ENCODE measurements at places on chromosomes 4 and X.
A peak's percentile ranks its signal among the peaks of the same experiment; 100 is the strongest.

GRCh38 chrX:57367649-57368048 lies 81.1 kb downstream of the FAAH2 start:
- no peak for DNase-seq

- DNase-seq = no peak
Observed at GRCh38 chr4:650951-651883, 22.9 kb downstream of the ATP5ME start.

DNA sequence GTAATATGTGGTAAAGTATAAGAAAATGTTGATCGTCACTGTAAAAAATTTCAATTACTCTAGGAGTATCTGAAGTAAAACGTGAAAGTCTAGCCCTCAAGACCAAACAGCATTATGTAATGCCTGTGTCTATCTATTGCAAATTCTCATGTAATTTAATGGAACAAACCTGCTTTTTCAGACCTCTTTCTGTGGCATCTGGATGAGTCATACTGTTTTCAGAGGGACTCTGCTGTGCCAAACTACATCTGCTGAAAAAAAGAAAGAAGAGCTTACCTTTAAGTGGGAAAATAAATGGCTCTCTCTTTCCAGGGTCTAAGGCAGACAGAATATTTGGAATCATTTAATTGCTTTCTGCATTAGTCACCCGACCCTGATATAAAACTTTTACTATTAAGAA lies 89.8 kb upstream of the ARMCX2 start:
- DNase-seq = no peak

GRCh38 chrX:46381630-46382029 lies 163.6 kb downstream of the ZNF674 start:
- no peak for DNase-seq

DNA sequence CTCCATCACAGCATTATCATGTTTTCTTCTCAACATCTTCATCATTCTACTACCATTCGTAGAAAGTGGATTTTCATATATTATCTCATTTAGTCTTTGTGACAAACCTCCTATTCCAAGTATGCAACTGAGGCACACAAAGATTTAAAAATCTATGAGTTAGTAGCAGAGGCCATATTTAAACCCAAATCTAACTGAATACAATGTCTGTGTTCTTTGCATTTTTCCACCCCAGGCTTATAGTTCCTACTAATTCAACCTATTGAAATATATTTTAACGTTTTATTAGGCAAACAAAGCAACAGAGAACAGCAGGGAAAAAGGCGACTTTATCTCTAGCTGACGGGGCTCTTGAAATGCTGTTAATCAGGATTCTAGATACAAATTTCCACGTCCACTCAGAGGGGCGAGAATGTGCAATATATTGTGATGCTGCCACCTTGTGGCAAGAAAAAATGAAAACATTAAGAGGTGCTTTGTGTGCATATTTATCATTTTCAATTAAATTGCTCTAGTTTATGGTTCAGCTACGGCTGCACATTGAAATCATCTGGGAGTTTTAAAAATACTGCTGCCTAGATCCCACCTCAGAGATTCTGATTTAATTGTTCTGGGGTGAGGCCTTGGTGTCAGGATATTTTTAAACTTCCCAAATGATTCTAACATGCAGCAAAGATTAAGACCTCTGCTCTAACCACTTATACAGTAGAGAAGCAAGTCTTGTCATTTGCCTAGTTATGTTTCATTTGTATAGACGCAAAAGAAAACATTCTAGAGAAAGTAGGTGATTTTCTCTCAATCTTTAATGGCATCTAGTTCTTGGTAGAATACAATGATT lies 315.9 kb downstream of the MAPK10 start:
- DNase-seq = peak; percentile 23

GRCh38 chr4:52670121-52670520 lies 11.0 kb upstream of the USP46 start:
- no peak for DNase-seq

- no peak for DNase-seq
Observed at GRCh38 chr4:173503330-173504180, 26.5 kb downstream of the HAND2 start.

DNA sequence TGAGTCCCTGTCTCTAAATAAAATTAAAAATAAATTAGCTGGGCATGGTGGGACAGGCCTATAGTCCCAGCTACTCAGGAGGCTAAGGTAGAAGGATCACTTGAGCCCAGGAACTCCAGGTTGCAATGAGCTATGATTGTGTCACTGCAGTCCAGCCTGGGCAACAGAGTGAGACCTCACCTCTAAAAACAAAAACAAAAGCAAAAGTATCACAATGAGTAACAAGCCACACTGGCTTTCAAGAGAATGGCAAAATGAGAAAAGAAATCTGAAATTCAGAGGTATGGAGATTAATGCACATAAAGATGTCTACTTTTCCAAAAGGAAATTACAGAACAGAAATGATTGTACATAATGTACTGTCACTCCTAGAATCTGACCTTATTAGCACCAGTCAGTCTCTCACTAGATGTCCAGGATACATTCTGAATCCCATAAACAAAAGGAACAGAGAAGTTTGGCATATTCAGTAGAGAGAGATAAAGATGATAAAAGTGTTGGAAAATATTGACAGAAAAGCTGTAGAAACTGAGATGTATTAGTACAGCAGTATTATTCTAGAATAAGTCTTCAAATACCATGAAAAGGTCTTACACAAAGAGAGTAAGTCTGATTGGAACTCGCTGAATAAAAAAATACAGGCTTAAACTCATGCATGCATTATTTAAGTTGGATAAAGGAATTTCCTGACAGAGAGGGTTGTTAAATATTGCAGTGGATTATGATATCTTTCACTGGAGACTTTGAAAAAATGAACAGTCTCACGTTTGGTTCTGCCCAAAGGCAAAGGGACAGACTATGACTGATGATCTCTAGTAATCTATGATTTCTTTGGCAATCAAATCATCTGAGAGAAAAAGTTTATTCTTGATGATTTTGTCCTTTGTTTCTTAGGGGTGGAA lies 102.5 kb downstream of the SH3RF1 start:
- no peak for DNase-seq

DNA sequence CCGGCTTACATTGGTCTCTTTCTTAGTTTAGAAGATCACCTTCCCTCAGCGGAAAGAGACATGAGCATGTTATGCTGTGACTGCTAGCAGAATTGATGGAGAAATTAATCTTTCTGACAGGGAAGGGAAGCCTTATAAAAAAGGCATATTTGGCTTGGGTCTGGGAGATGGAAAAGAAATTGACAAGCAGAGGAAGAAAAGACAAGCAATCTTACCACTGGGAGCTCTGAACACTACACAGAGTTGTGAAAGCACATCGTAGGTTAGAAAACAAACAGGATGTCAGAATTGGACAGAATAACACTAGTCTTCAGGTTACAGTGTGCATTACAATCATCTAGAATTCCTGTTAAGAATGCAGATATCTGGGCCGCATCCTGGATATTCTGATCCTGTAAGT lies 1493.8 kb upstream of the IGFBP7 start:
- DNase-seq = no peak

- no peak for DNase-seq
Observed at GRCh38 chr4:101334963-101335572, 12.3 kb downstream of the PPP3CA start.

GRCh38 chr4:186441502-186441901 lies 113.9 kb downstream of the MTNR1A start:
- no peak for DNase-seq

DNA sequence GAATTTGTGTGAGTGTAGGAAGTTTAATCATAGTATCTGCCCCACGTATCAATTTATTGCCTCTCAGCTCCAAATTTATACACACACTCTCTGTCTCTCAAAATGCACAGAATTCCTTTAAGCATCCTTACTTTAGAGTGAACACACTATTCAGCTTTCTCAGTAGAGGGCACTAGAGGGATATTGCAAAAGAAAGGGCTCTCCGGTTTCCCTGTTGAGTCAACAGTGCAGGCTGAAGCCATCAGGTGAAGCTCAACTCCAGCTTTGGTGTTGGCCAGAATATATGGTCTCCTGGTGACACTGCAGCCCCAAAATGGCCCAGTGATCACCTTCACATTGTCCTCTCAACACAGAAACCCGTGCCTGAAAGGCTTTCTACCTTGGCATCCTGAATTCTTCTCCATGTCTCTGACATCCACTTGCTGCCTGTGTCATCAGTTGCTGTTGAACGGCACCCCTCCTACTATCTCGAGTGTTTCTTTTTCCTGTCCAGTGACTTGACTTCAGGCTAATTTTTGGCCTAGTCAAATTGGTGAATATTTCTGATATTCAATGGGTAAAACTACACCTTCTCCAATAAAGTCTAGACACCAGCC lies 670.5 kb downstream of the GABRG1 start:
- no peak for DNase-seq

DNA sequence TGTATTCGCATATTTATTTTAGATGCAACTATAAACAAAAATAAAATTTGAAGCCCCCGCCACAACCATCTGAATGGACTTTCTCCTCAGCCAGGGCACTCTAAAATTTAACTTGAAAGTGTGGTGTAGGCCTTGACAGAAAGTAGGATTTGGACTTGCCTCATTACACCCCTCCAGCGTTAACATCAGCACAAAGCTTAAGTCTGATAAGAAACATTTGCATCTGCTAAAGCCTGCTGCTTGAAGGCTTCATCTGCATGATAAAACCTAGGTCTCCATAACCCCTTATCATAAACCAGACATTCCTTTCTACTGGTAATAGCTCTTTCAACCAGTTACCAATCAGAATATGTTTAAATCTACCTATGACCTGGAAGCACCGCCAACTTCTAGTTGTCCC lies 1046.5 kb downstream of the FAT4 start:
- no peak for DNase-seq

GRCh38 chr4:115515366-115515765 lies 401.9 kb upstream of the NDST4 start:
- DNase-seq = no peak

GRCh38 chrX:24347881-24348280 lies 12.6 kb upstream of the SUPT20HL1 start:
- no peak for DNase-seq

GRCh38 chr4:30721185-30722091 lies 1.3 kb downstream of the PCDH7 start:
- DNase-seq = peak; percentile 42

- no peak for DNase-seq
Observed at GRCh38 chrX:70176938-70177533, at the start of gene DGAT2L6. Gene DGAT2L6, plus strand, starts transcription at chrX:70177483. Its CDS starts 100 bp downstream, at chrX:70177583.

GRCh38 chrX:151816934-151817333 lies 82.4 kb downstream of the CNGA2 start:
- DNase-seq = no peak

- no peak for DNase-seq
Observed at GRCh38 chrX:129534816-129535578, 5.1 kb upstream of the OCRL start.

GRCh38 chr4:117654079-117654478 lies 380.2 kb upstream of the NDST3 start:
- no peak for DNase-seq

DNA sequence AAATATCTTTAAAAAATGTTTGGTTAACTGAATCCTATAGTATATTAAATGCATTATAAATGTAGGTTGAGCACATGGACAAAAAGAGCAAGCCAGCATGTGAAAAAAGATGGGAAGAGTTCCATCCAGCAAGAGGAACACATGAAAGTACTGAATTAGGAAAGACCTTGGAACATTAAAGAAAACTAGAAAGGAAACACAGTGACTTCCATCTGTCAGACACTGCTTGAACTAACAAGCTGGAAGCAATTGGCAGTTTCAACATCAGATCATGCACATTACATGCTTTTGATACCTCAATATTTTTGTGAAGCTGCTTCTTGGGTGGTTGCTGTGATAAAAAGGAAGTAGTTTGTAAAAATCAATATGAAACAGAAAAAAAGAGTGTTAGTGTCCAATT lies 626.8 kb upstream of the GNPDA2 start:
- no peak for DNase-seq

- peak; percentile 81 for DNase-seq
Observed at GRCh38 chr4:77052352-77052751, 23.4 kb downstream of the CCNI start.
